T-cell (primary cell): ENCODE measurements at places on chromosomes 5 and 9. TPM values are rescaled to one million over a fixed set of nuclear protein-coding genes. Genes with fewer than 3 reads are reported as not detected.

- DNase-seq, result no peak
Measured at GRCh38 chr5:14748180-14748900, 83.8 kb downstream of the OTULIN start.

- DNase-seq, result no peak
Measured at GRCh38 chr9:89993678-89994630, 389.1 kb downstream of the GADD45G start.

GRCh38 chr5:156328766-156329165 lies 1.8 kb downstream of the SGCD start:
- no peak for DNase-seq

- DNase-seq, result no peak
Measured at GRCh38 chr5:126358525-126358924, 64.7 kb upstream of the GRAMD2B start.

GRCh38 chr5:16005225-16005624 lies 174.4 kb downstream of the MARCHF11 start:
- no peak for DNase-seq

DNA sequence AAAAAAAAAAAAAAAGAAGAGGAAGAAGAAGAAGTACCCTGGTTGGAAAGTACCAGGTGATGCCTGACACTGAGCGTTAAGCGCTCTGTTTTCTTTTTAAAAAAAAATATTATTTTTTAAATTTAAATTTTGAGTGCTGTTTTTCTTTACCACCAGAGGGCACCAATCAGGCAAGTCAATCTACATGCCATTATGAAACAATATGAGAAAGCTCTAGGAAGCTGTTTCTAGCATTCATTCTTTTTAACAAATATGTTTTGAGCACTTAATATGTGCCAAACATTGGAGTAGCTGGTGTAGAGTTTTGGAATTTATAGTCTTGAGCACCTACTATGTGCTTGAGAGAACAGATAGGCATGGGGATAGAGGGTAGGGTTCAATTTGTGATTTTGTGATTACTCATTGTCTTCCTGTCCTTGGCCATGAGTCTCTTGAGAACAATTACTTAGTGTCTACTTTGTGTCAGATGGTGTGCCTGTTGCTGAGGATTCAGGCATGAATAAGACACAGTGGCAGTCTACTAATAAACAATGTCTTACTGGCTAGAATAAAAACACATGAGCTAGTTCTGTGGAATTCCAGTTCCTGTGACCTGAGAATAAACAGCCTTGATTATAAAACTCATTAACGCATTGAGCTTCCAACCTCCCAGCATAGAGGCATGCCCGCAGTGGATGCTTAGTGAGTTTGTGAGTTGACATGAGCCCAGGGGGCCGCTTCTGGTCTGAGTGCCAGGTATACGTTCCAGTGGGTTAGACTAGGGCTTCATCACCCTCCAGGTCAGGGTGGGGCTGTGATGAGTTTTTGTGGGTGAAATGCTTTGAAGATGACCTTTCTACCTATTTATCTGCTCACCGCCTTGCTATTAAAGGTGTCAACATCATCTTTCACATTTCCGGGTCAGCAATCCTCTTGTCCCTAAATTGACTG lies 3.0 kb upstream of the UBE2R2 start:
- DNase-seq, result no peak

DNA sequence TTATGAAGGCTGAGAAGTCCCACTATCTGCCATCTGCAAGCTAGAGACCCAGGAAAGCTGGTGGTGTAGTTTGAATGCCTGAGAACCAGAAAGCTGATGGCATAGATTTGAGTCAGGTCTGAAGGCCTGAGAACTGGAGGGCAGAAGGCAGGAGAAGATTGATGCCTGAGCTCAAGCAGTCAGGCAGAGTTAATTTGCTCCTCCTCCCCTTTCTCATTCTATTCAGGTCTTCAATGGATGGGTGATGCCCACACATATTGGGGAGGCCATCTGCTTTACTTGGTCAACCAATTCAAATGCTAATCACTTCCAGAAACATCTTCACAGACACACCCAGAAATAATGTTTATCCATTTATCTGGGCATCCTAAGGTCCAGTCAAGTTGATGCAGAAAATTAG lies 87.6 kb upstream of the CPLX2 start:
- no peak for DNase-seq

- DNase-seq, result no peak
Measured at GRCh38 chr9:95003689-95004410, 277.4 kb downstream of the AOPEP start.

DNA sequence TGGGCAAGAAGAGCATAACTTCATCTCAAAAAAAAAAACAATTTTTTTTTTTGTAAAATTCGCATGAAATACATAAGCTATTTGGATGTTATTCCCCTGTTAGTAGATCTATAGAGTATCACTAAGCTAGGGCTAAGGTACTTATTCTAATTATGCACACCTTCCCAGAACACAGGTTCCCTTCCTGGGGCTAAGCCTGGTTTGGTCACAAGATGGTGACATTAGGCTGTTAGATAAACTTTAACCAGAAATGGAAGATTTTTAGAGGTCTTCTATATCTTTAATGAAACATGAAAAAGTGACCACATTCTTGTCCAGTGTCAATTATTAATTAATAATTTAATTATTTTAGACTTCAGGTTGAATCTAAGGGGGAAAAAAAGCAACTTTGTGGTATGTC lies 433.5 kb downstream of the CDH18 start:
- no peak for DNase-seq

- no peak for DNase-seq
Measured at GRCh38 chr9:16825971-16826625, 44.4 kb downstream of the BNC2 start.

GRCh38 chr5:148972974-148973374 lies 89.9 kb downstream of the SH3TC2 start:
- no peak for DNase-seq

DNA sequence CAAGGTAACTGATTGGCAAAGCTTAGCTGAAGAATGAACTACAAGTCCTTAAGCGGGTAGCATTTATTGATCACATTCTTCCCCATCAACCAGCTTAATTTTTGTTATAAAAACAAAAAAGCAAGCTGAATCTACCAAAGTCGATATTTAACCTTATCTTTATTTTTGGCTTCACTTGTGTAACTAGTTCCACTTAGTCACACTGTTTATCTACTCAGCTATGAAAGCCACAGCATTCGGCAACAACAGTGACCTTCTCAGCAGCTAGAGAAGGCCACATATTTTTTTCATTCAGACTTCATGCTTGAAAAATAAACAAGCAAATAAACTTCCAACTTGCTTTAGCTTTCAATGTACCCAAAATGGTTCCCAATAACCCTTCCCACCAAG lies 69.4 kb downstream of the KLHL3 start:
- DNase-seq, result no peak

GRCh38 chr5:95923918-95924544 lies 37.6 kb downstream of the ELL2 start:
- DNase-seq, result no peak

DNA sequence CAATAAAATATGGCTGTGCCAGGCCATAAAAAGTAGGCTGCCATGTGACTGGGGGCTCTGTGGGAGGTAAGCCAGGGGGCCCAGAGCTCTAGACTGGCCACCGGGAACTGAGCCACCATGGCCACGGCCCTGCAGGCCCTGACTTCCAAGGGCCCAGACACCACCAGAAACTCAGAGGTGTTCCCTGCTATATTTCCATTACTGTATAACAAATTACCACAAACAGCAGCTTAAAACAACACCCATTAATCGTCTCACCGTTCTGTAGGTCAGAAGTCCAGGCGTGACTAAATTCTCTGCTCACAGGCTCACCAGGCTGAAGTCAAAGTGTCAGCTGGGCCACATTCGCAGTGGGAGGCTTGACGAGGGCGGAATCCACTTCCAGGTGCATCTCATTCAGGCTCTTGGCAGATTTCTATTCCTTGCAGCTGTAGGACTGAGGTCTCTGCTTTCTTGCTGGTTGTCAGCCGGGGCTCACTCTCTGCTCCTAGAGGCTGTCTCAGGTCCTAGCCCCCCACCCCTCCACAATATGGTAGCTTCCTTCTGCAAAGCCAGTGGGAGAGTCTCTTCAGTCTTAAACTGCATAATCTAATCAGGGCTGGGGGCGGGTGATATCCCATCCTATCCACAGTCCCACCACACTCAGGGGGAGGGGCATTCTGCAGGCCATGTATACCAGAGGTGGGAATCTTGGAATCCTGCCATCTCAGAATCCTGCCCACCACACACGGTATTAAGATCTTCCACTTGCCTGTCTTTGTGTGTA lies 125.4 kb downstream of the C5orf15 start:
- no peak for DNase-seq

- DNase-seq, result no peak
Measured at GRCh38 chr9:15529566-15530324, 19.0 kb upstream of the PSIP1 start.

Gene SLC6A19
- total RNA-seq, result 0.06 TPM

Gene FBP2
- total RNA-seq, result not detected

Gene SPINK1
- not detected for total RNA-seq

Gene DDX4
- not detected for total RNA-seq

Gene DMRT3
- not detected for total RNA-seq

Gene ATP10B
- 0.07 TPM for total RNA-seq

Gene MIER3
- 25.9 TPM for total RNA-seq

Gene LIX1
- total RNA-seq, result not detected

Gene DENND4C
- 55.7 TPM for total RNA-seq

Gene FGF10
- not detected for total RNA-seq
